Activated CD8-positive, alpha-beta T cell treated with anti-CD3 and anti-CD28 coated beads for 36 hours (primary cell): ENCODE measurements at places on chromosomes 11 and 22. TPM values are rescaled to one million over a fixed set of nuclear protein-coding genes. Genes with fewer than 3 reads are reported as not detected.

Gene DBX1
- total RNA-seq: not detected

Gene THRSP
- total RNA-seq: not detected

DNA sequence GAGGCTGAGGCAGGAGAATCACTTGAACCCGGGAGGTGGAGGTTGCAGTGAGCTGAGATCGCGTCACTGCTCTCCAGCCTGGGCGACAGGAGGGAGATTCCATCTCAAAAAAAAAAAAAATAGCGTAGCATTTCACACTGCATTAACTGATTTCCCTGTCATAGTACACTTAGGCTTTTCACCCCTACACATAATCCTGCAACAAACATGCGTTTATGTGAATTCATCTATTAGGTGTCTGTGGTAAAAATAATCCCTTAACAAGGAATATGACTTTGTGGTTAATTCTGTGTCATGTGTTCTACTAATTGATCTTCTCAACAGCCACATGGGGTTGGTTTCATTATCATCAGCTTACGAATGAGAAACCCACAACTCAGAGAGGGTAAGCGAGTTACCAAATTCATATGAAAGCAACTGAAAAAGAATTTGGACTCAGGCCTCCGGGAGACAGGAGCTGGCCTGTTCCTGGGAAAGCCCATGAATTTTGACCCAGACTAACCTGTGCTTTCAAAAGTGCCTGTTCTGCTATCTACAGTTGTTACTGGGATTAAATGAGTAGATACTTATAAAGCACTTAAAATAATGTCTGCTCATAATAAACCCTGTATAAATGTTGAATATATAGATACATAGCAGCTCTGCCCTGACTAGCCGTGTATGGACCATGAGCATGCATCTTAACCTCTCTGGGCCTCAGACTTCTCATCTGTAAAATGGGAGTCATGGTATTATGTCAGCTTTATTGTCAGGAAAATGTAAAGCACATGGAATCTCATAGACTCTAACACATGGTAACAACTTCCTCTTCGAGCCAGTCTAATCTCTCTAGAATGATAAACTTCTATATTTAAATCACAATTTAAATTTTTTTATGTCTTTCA is 36.6 kb downstream of the KCNJ1 start:
- H3K27me3 ChIP-seq: no peaks in the 10 kb centered on the region
- peak overlapping the region; percentile 92 for H3K27ac ChIP-seq
- peak overlapping the region; percentile 52 for H3K4me3 ChIP-seq
- peaks cover 26% of the 10 kb centered on the region for H3K4me1 ChIP-seq
- DNase-seq: no peak

DNA sequence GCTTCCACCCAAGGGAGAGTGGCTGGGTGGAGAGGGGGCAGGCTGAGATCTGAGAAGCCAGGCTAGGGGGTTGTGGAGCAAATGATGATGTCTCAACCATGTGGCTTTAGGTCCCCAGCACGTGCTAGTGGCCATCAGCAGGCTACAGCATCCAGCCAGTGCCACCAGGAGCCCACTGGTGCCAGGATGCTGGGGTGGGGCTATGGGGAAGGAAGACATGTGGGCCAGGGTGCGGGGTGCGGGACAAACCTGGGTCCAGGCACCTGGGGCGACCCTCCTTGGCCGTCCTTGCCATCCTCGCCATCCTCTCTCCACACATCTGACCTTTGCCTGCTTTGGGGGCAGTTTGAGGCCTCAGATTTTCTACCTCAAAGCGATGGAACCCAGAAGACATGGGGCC is 104.3 kb downstream of the KCNQ1 start:
- DNase-seq: no peak
- no peaks in the 10 kb centered on the region for H3K27me3 ChIP-seq
- peaks cover 12% of the 10 kb centered on the region for H3K4me1 ChIP-seq
- no peaks in the 10 kb centered on the region for H3K36me3 ChIP-seq
- no peak overlapping the region for H3K4me3 ChIP-seq

DNA sequence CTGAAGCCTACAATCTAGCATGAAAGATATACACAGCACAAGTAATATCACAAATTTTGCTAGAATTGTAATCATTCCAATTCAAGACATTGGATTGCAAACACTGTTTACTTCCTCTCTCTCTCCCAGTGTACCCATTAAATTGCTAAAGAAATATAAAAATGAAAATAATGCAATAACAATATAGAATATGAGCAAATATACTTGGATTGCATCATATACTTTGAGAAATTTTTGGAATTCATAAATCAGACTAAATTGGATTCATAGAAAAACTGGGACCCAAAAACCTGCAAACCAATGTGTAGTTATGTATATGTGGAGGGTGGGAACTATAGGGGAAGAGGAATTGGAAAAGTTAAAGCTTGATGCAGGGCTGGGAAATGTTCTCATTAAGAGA is 25.0 kb upstream of the OR56A1 start:
- no peaks in the 10 kb centered on the region for H3K4me1 ChIP-seq
- no peaks in the 10 kb centered on the region for H3K36me3 ChIP-seq
- no peak for DNase-seq
- peaks cover 4% of the 10 kb centered on the region for H3K27me3 ChIP-seq
- no peak overlapping the region for H3K4me3 ChIP-seq

DNA sequence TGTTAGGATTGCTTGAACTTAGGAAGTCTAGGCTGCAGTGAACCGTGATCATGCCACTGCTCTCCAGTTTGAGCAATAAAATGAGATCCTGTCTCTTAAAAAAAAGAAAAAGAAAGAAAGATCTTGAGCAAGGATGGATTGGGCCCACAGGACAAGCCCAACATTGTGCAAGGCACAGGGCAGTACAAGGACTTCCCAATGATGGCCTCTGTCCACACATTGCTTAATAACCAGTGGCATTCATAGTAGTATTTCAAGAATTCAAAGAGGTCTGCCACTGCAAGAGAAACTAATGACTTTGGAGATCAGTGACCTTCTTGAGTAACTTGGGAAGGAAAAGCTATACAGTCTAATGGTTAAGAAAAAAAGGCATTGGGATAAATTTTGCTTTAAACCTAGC is 44.6 kb downstream of the SEZ6L start:
- no peak overlapping the region for H3K27ac ChIP-seq
- DNase-seq: no peak
- no peak overlapping the region for H3K4me3 ChIP-seq
- H3K27me3 ChIP-seq: peaks cover 24% of the 10 kb centered on the region

- no peak overlapping the region for H3K4me3 ChIP-seq
- H3K27ac ChIP-seq: no peak overlapping the region
- H3K27me3 ChIP-seq: peaks cover 9% of the 10 kb centered on the region
- no peaks in the 10 kb centered on the region for H3K36me3 ChIP-seq
- H3K4me1 ChIP-seq: peaks cover 8% of the 10 kb centered on the region
Measured at GRCh38 chr11:64637334-64638017, 46.5 kb downstream of the SLC22A12 start.

- no peak for DNase-seq
- H3K36me3 ChIP-seq: no peaks in the 10 kb centered on the region
- no peak overlapping the region for H3K27ac ChIP-seq
- H3K4me1 ChIP-seq: no peaks in the 10 kb centered on the region
- H3K4me3 ChIP-seq: no peak overlapping the region
Measured at GRCh38 chr11:129457321-129457720, 81.7 kb downstream of the BARX2 start.
